ENCODE measurements at places on chromosomes 7 and 10.

DNA sequence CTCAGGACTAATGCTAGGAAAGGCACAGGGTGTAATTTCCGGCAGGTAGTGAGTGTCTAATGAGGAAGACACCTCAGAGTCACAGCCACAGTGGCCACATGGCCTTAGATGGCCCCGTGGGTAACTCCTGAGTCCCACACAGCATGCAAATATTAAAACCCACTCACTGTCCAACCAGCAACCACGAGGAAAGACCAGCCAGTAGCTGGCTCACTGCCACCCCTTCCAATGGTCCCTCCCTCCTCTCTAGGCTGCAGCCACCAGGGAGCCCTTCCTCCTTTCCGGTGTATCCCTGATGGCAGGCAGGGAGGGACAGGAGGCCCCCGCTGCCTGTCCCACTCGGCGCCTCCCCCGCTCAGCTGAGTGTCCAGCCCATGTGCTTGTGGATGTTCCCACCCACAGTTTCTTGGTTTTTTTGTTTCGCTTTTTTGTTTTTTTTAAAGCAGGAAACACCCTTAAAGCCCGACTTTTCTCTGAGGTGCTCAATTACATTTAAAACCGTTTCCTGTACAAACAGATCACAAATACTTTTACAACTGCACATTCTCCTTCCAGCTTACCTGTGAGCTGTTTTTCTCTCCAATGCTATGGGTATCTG lies 9.2 kb downstream of the BNIP3 start:
- DNase-seq = peak; percentile 42

DNA sequence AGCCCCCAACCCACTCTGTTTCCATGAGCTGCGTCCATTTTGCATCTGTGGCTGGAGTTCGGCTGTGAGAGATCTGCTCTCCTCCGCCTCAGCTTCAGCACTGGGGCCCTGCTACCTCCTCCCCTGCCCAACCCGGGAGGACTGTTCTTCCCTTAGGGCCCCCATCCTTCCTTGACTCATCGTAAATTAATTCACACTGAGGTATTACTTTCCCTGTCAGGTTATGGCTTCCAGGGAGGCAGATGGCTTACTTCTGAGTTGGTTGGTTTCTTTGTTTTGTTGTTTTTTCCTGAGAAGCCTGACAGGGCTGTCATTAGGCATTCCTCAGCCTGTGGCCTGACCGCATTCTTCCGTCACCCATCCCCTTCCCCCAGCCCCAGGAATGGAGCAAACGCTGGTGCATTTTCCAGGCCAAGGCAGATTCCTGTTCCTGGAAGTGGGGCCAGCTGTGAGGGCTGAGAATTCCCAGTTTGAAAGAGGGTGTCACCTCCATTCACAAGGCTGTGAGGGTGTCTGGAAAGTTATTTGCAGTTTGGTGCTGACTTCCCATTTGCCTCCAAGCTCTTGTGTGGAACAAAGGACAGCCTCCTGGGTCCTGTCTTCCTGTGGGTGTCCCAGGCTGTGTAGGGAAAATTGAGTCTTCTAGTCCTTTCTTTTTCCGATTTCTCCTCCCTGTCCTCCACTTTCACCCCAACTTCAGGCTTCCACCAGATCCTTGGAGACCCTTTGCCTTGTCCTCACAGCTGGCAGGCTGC lies 11.7 kb downstream of the CPA5 start:
- no peak for DNase-seq

DNA sequence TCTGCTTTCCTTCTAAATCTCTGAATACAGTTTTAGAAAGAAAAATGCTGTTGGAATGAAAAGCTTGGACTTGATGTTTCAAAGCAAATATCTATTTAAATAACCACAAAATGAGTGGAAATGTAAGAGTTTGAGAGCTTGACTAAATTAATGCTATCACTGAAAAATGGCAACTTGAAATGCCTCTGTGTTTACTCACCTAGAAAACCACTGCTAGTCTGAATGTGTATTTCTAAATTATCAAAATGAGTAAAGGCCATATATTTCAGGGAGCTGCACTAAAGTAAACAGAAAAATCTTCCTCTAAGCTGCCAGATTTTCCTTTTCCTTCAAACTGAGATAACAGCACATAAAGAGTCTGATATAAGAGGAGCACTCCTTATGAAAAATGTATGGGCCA lies 87.9 kb downstream of the DPY19L1 start:
- no peak for DNase-seq

DNA sequence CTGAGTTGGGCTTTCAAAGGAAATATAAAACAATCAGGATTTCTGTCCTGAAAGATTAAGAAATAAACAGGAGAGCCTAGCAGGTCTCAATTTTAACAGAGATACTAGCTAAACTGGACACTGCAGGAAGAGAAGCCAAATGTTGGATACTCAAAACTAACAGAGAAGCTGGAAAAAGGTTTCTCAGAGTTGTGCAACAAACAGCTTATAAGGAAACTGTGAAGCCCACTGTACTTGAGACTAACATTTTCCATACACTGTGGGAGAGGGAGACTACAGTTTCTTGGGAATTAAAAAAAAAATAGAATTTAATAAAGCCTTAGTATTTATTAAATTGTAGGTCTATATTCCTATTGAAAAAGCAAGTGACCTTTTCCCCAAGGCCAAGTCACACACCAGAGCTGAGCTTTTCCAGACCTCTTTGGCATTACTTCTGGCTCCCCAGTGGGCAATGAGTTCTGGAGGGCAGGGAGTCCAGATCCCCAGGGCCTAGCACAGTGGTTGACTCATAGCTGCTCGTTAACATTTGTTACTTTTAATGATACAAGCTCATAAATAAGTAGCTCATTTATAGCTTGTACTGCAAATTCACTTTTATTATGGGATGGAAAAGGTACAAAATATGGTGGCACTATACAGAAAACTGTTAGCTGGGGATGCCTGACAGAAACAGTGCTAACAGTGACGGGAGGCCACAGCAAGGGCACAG lies 68.3 kb downstream of the MINDY3 start:
- no peak for DNase-seq

GRCh38 chr10:98078774-98079173 lies 48.4 kb upstream of the CRTAC1 start:
- no peak for DNase-seq

GRCh38 chr7:77759294-77759889 lies 38.8 kb downstream of the TMEM60 start:
- DNase-seq = peak; percentile 78

- no peak for DNase-seq
These were observed 299.8 kb downstream of the CAMK1D start for GRCh38 chr10:12649012-12649584.

DNA sequence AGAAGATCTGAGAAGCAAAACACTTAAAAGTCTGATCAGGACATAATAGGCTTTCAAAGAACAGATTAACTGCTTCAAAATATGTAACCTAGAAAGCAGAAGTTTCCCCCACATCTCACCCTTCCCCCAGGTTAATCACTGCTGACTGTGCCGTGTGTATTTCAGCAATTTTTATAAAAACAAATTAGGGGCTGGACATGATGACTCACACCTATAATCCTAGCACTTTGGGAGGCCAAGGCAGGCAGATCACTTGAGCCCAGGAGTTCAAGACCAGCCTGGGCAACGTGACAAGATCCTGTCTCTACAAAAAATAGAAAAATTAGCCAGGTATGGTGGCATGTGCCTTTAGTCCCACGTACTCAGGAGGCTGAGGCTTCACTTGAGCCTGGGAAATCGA lies 67.6 kb upstream of the GATA3 start:
- DNase-seq = no peak

GRCh38 chr10:103616705-103617601 lies 123.4 kb downstream of the NEURL1 start:
- no peak for DNase-seq

GRCh38 chr10:103666087-103666761 lies 172.7 kb downstream of the NEURL1 start:
- peak; percentile 18 for DNase-seq
